ENCODE measurements at places on chromosomes 3 and 15.

DNA sequence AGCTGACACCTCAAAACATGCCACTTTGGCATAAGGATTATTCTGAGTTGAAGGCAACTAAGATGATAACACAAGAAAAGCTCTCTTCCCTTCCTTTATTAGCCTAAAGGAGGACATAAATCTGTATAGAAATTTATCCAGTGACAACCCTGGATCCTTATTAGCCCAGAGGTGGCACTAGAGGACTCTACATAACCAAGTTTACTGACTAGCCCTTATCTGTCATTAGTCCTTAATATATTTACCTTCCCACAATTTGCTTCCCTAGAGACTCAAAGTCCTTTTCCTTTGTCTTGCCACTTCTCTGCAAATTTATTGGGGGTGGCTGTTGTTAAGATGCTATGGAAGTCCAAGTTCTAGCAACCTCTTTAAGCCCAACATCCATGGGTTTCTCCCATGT, 26.7 kb downstream of the CEP70 start:
- no peak for DNase-seq

DNA sequence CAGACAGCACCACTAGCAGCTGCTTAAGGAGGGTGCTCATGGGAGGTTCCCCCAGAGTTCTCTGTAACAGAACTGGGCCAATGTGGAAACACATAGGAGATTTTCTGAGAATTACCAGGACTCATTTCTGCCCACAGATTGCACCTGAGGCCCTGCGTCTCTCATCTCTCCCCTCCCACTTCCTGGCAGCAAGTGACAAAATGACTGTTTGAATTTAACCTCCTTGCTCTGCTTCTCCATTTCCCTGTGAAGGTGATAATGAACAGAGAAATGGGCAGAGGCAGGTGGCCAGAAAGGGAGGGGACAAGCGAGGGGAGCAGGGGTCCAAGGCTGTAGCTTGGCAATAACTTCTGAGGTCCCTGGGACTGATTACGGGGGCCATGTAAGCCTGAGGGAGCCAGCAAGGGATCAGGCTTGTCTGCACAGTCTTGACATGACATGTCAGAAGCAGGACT, 8.0 kb downstream of the EPHB1 start:
- no peak for DNase-seq

- DNase-seq = no peak
These were observed 213.9 kb downstream of the CLSTN2 start for GRCh38 chr3:140148824-140149390.

DNA sequence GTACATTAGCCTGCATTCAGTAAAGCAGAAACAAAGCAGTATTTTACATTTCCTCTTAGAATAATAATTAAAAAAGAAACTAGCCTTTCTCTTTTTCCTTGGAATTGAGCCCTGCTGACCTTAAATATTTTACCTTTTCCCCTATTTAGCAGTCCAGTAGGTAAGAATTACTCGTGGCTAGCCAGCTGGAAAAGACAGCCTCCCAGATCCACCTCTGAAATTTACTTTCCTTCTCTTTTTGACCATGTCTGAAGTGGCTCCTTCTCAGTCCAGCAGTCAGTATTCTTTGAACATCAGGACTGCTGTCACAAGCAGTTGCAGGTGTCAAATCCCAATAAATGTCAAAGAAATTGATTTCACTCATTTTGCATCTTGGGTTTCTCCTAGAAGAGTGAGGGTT, 311.5 kb upstream of the DCBLD2 start:
- no peak for DNase-seq

GRCh38 chr3:194082743-194083636, 53.0 kb upstream of the HES1 start:
- no peak for DNase-seq

DNA sequence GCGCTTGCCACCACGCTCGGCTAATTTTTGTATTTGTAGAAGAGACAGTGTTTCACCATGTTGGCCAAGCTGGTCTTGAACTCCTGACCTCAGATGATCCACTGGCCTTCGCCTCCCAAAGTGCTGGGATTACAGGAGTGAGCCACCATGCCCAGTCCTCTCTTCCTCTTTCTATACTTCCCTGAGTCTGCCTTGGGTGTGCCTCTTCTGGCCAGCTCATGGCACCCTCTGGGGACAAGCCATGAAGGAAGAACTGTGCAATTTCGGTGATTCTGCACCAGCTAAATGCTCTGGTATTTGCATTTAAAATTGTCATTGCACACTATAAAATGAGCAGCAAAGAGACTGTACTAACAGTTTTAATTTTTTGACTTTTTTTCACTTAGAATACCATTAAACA, 66.6 kb downstream of the IL20RB start:
- DNase-seq = no peak

- no peak for DNase-seq
These were observed 212.2 kb upstream of the TP63 start for GRCh38 chr3:189419038-189419437.

DNA sequence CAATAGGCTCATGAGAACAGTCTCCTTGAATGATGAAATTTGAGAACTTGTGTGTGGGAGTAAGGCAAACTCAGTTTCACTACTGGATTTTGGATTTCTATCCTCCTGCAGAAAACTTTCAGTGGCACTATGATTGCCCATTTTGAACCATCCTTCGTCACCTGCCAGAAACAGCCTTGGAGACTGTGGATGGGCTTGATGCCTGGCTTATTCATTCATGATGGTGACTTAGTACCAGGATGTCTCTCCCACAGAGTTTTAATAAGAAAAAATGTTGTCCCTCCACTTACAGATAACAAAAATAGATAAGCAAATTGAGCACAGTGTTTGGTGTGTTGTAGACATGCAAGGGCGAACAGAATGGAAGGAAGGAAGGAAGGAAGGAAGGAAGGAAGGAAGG, 53.5 kb upstream of the CPNE4 start:
- no peak for DNase-seq
